ENCODE measurements at places on chromosomes 5 and 9.

DNA sequence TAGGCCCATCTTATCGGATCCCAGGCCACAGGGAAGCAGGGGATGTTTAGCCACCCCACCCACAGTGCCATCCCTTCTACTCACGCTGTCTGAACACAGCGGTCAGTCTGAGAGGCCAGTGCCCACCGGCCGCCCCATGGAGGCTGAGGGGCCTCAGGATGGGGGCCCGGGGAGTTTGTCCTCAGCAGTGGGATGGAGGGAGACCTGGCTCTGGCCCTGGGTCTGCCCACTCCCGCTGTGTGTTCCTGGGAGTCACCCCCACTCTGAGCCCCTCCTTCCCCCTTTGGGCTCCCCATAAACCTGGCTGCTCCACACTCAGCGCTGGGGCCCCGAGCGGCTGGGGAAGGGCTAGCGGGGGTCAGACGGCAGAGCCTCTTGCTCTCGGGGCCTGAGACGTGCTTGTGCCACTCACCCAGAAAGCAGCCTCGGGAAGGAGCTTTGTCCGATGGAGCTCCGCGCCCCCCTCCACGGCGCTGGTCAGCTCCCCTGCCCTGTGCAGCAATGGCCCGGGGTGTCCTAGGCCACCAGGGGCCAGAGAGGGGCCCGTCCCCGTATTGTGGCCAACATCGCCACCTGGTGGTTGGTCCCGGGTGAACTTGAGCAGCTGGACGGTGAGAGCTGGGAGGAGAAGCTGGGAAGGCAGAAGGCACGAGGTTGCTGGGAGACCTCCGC, 10.9 kb upstream of the LAMC3 start:
- DNase-seq = peak; percentile 72

DNA sequence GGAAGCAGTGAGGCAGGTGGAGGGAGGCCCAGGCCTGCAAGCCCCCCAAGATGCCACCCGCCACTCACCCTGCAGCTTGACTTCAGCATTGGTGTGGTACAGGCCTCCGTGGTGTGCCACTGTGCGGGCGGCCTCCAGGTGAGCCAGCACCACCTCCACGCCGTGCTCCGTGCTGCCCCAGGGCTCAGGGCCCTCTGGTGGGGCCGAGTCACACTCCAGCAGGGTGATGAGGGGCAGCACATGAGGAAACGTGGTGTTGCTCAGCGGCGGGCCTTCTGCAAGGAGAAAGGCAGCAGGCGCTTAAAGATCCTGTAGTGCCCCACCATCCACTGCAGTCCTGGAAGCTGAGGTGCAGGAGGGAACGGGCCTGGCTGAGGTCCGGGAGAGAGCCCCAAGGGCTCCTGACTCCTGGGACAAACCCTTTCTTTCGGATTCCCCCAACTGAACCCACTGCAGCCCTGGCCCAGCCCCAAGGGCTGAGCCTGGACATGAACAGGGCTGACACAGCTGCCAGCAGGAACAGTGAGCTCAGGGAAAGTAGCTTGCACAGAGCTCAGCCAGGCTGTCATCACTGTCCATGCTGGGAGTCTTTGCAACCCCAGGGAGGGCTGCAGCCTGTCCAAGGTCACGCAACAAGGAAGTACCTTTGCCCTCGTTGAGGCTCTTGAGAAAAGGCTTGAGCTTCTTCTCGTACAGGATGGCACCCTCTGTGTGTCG, 4.7 kb upstream of the TOR2A start:
- no peak for DNase-seq

DNA sequence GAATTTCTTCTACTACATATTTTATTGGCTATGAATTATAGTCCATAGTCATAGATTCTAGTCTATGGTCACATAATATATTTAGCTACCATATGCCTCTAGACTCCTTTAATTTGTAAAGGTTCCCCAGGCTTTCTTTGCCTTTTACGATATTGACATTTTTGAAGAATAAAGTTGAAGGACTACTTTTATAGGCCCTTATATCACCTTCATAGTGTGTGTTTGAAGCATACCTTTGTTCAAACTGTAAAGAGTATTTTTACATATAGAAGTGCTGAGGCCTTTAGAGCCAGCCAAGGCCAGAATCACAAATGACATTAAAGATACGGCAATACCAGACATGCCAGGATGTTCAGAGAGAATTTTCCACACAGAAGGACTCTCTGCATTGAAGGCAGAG, 147.0 kb downstream of the GABRG2 start:
- DNase-seq = no peak

DNA sequence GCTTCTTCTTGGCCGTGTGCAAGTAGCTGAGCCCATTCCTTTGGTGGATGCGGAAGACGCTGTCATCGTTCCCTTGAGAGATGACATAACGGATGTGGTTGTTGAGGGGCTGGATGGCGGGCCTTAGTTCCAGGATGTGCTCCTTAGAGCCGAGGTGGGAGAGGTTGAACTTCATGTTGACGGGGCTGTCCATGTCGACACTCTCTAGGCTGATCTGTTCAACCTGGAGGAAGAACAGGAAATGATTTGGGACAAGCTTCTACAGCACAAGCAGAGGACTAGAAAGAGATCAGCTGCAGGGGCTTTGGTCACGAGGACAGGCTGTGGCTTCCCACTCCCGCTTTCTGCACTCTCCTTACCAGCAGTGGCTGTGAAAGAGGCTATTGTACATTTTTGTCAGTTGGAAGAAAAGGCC, 176.0 kb downstream of the SLC12A2 start:
- no peak for DNase-seq

DNA sequence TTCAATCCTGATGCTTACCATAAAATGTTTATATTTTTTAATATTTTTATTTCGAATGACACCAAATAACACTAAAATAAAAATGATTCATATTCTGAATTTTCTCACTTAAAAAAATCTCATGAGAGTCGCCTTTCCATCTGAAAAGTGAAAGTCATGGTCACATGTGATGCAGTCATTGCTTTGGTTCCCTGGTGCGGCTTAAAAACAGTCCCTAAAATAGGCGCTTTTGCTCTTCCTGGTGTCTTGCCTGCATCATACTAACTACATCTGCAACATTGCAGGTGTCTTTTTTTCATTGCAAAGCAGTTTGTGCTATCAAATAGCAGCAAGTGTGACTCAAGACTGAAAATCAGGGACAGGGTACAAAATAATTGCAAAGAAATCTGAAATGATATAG, 185.2 kb upstream of the NREP start:
- no peak for DNase-seq

- DNase-seq = no peak
These were observed 34.0 kb downstream of the PUM3 start for GRCh38 chr9:2809692-2810419.

DNA sequence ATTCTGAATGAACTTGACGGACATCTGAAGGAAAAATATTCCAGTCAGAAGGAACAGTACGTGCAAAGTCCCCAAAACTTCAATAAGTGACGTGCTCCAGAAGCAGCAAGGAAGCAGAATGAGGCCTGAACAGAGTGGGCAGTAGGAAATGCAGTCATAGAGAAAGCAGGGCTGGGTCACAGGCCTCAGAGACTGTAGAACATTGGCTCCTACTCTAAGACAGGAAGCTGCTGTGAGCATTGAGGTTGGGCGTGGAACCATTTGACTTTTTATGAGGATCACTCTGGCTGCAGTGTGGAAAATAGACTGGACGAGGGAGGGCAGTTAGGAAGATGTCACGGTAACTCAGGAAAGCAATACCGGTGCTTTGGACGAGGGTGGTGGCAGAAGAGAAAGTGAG, 64.0 kb downstream of the DOCK8 start:
- no peak for DNase-seq

DNA sequence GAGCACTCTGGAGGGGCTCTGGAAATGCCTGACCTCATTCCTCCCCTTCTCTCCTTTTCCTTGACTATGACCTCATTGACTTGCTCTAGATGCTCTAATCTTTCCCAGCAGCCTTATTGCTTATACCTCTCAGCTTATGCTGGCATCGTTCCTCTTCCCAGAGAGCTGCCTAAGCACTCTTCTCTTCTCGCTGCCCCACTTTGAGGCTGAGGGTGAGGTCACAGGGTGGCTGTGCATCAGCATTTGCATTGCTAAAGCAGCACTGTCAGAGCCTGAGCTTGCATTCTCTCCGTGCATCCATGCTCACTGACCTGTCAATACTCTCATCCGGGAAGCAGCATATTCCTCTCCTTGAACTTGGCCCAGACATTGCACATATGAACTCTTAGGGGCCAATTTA, 96.4 kb upstream of the NTRK2 start:
- DNase-seq = no peak

GRCh38 chr5:115191474-115192031, 21.8 kb upstream of the TRIM36 start:
- no peak for DNase-seq

DNA sequence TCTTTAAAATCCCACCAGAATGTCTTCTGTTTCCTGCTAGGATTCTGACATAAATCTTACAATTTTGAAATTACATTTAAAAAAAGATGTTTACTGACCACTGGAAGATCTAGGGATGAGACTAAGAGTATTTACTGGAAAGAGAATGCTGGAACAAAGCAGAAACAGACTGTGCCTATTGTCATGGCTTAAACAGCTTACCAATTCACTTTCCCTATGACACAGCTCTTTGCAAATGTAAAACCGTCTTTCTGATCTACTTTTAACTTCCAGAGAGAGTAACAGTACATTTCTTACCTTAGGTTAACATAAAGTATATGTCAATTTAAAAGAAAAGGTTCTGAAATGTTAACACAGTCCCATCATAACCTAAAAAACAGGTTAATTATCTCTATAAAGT, 10.7 kb downstream of the GIN1 start:
- no peak for DNase-seq

DNA sequence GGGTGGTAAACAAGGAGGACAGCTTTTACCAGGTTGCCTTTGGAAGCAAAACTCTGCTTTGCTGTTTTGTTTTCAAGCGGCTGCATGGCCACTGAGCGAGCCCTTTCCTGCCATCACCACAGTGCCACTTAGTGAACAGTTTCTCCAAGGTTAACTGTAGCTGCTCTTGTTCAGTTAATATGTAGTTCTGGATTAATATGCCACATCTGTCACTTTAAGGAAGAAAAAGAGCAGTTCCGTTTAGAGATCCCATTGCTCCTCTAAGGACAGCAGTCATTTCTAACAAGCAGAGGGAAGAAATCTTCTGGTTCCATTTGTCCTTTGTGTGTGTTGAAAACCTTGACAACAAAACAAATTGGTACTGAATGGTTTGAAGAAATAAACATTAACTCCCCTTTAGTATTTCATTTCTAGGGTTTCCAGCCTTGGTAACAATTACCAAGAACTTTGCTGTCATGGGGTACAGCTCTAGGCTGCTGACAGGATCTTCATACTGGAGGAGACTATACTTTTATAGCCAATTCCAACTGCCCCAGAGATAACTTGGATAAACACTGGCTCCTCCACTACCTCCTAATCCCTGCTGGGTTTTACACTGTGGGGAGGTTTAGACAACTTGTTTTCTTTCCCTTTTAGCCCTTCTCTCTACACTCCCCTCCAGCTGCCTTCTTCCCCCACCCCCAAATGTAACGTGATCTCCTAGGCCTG, 10.3 kb upstream of the ABL1 start:
- no peak for DNase-seq

DNA sequence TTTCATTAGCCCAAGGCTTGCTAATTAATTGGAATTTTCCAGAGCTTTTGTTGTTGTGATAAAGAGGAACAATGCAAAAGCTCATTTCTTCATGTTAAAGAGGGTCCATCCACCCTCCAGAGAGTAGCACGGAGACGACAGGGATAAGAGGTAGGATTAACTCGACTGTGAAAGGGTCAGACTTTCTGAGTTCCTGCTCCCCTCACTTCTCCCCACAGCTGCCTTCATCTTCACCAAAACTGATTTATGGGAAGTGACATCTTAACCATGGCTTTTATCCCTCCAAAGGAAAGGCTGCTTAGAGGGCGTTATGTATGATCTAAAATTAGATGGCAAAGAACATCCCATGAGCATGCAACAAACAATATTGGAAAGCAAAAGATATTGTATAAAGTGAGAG, 135.5 kb downstream of the GLIS3 start:
- DNase-seq = no peak

DNA sequence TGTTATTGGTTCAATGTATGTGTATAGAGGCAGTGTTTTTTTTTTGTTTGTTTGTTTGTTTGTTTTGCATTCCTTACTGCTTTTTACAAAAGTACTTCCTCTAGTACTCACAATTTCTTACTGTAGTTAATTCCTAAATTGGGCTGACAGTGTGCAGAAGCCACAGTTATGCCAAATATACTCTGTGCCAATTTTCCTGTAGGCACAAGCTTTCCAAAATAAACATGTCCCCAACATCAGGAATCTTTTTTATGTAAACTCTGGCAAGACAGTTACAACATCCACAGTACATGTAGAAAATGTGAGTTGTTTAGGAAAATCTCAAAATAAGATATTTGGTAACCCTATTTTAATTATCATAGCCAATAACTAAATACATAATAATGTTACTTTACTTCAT, 161.6 kb upstream of the TSLP start:
- no peak for DNase-seq

DNA sequence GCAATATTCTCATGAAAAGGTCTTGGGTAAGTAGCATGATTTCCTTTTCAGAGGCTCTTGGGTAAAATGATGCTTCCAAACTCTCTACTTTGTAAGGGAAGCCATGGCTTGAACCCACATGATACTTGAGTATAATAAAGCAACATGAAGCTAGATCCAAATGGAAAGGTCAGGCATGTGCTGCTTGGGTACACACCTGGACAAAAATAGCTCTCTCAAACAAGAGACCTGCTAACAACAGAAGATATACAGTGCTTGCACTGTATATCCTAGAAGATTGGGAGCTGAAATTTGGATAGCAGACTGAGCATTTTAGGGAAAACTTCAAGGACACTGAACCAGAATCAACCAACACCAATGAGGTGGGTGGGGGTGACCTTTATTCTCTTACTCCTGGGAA, 40.2 kb downstream of the NMUR2 start:
- no peak for DNase-seq

DNA sequence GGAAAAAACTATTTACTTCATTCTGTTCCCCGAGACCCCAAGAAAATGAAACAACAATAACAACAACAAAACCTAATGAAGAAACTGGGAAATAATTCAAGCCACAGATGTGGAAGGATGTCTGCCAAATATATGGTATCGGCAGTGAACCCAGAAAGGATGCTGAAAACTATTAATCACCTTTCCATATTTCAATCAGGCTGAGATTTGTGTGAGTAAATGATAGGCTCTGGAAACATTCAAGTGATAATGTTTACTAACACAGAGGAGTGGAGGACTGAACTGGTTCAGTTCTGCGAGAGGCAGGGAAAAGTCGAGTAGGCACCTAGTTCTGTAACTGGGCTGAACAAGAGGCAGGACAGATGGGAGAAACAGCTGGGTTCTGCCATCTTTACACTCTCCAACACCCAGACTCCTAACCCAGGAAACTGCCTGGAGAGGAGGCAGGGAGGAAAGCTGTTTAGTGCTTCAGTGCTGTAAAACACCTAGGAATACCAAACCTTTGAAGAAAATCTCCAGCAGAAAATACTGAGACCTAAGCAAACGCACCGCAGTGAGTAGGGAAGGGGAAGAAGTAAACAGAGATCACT, 96.8 kb upstream of the GNA14 start:
- DNase-seq = no peak

- peak; percentile 80 for DNase-seq
These were observed 744 bp downstream of the TARS1 start for GRCh38 chr5:33441241-33442177.

GRCh38 chr9:132562306-132562573, 20.2 kb upstream of the BARHL1 start:
- DNase-seq = no peak

- peak; percentile 3 for DNase-seq
These were observed 424.7 kb downstream of the RAB3C start for GRCh38 chr5:59007460-59008063.
